ENCODE measurements at places on chromosomes 7 and 10.

GRCh38 chr7:23404546-23405239 lies 65.6 kb downstream of the IGF2BP3 start:
- no peak for DNase-seq

DNA sequence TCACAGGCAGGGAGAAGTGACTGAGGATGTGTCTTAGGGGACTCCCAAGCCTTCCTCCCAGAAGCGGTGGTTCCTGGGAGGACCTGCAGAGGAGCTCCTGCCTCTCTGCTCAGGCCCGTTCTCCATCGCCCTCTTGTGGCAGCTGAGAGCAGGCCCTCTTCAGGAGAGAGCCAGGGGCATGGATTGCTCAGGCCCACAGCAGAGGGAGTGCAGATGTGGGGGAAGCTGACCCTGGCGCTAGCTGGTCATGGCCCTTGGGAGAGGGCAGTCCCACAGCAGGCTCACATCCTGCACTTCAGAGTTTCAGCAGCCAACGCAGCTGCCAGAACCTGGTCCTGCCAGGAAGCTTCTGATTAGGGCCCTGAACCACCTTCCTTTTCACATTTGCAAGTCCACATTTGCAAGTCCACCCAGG lies 94.8 kb upstream of the TARP start:
- no peak for DNase-seq

- no peak for DNase-seq
These were observed 4.4 kb upstream of the SCD start for GRCh38 chr10:100342627-100342972.

DNA sequence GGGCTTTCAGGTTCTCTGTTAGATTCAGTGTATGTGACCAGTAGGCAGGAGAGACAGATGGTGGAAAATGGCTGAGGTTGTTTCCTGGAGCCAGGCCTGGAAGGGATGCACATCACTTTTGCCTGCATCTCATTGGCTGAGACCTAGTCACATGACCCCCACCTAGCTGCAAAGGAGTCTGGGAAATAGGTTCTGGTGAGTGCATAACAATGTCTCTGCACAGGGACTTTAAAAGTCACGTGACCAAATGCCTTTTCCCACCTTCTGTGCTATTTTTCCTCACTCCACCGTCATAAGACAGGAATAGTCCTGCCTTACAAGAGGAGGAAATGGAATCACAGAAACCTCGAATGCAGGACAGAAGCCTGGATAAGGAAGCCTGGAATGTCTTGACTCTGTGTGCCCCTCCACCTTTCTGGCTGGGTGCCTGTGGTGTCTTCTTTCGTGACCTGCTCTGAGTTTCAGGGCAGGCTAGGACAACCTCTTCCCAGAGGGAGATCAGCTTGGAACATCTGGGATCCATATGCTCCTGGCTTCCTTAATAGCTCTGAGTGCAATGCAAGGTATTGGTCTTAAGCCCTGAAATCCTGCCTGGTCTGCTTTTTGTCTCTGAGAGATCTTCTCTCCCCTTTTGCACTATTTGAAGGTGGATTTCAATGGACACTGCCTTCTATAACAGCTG lies 139.9 kb upstream of the ZNF438 start:
- DNase-seq = no peak

DNA sequence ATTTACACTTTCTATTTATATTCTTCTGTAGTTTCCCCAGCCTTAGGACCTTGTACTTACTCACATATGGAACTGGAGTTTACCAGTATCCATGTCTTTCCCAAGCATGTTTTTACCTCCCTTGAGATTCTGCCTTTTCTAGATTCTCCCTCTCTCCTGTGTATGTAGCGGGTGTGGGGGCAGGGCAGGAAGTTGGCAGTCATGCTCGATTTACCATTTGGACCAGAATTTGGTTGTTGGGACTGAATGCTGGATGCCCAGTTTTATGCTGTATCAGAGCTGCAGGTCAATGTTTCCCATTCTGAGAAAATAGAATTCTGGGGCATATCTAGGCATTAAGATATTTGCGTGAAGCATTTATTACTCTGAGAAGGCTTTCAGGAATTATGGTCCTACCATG lies 14.2 kb downstream of the INPP5F start:
- DNase-seq = no peak

DNA sequence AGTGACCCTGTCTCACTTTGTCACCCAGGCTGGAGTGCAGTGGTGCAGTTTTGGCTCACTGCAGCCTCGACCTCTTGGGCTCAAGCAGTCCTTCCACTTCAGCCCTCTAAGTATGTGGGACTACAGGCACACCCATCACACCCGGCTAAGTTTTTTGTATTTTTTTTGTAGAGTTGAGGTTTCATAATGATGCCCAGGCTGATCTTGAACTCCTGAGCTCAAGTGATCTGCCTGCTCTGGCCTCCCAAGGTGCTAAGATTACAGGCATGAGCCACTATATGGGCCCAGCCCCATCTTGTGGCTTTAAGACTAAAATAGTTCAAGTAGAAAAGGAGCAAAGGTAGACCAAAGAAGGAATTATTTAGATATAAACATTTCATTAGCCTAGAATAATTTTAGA lies 65.5 kb downstream of the MLLT10 start:
- no peak for DNase-seq

All from cortex of kidney (tissue), 1 donor.